ENCODE measurements at places on chromosomes 13 and 19. TPM values are rescaled to one million over a fixed set of nuclear protein-coding genes. Genes with fewer than 3 reads are reported as not detected.

The FAM124A gene
- 0.91 TPM for total RNA-seq

The MAST1 gene
- not detected for total RNA-seq

The EBI3 gene
- total RNA-seq: 0.64 TPM

The IGSF23 gene
- 0.30 TPM for total RNA-seq

The LIN7B gene
- 11.8 TPM for total RNA-seq

The CERS1 gene
- 6.4 TPM for total RNA-seq

The FBN3 gene
- total RNA-seq: 0.02 TPM

The CPB2 gene
- not detected for total RNA-seq

The WTIP gene
- 3.9 TPM for total RNA-seq

- no peaks in the 10 kb centered on the region for H3K4me1 ChIP-seq
- no peak overlapping the region for H3K4me3 ChIP-seq
- no peaks in the 10 kb centered on the region for H3K36me3 ChIP-seq
- DNase-seq: no peak
These were observed 15.2 kb downstream of the TNNT1 start for GRCh38 chr19:55133639-55134444.

- no peak overlapping the region for H3K27ac ChIP-seq
- no peak for DNase-seq
- no peaks in the 10 kb centered on the region for H3K27me3 ChIP-seq
- H3K4me3 ChIP-seq: no peak overlapping the region
- no peaks in the 10 kb centered on the region for H3K4me1 ChIP-seq
These were observed 955 bp downstream of the IL4I1 start for GRCh38 chr19:49895566-49896297.

DNA sequence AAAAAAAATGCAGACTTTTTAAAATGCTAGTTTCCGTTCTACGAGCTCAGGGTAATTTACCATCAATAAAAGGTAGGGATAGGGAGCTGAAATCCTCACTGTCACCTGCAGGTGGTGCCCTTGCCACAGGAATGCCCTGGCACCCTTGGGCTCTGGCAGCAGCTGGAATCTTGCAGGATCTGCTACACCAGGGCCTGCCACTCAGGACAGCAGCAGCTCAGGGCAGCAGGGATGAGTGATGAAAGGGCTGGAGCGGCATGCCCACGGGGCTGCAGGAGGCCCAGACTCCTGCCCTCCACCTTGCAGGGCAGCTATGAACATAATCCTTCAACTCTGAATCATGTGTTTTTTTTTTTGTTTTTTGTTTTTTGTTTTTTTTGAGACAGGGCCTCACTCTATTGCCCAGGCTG is 54.0 kb downstream of the GNG7 start:
- H3K4me3 ChIP-seq: no peak overlapping the region
- H3K27ac ChIP-seq: no peak overlapping the region
- no peaks in the 10 kb centered on the region for H3K36me3 ChIP-seq
- peak; percentile 78 for DNase-seq
- H3K4me1 ChIP-seq: no peaks in the 10 kb centered on the region

DNA sequence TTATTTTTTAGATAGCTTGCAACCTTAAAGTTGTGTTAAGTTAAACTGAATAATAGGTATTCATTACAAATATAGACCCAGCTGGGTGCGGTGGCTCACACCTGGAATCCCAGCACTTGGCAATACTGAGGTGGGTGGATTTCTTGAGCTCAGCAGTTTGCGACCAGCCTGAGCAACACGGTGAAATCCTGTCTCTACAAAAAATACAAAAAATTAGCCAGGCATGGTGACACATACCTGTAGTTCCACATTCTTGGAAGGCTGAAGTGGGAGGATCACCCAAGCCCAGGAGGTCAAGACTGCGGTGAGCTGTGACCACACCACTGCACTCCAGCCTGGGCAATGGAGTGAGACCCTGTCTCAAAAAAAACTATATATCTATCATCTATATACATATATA is 386.5 kb downstream of the PCDH17 start:
- no peak overlapping the region for H3K27ac ChIP-seq
- H3K27me3 ChIP-seq: no peaks in the 10 kb centered on the region
- H3K36me3 ChIP-seq: no peaks in the 10 kb centered on the region

GRCh38 chr13:111976474-111977178 is 90.3 kb upstream of the SOX1 start:
- DNase-seq: no peak
- no peaks in the 10 kb centered on the region for H3K4me1 ChIP-seq
- no peak overlapping the region for H3K4me3 ChIP-seq
- H3K27ac ChIP-seq: no peak overlapping the region

DNA sequence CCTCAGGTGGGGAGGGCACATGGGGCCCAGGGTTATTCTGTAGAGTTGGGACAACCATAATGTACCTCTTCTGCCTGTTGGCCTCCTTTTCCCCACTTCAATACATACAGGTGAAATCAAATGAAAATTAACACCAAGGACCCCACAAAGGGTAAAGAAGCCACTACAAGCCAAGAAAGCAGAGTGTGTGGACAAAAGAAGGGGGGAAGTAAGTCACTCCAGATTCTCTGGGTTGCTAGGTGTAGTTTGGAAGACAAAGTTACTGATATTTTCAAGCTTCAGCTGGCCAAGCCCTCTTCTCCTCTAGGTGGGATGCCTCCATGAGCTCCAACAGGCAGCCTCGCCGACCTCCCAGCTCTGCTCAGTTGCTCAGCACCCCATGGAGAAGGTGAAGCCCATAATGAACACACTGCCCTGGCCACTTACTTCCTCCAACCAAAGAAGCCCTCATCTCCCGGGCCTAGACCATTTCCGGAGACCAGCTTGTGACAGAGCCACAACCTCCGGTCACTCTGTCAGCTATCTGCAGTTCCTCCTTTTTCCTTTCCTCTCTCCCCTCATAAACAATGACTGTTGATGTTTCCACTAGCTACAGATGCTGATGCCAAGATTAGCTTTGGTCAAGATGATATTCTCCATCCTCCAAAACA is 66.8 kb upstream of the MED4 start:
- peak overlapping the region; percentile 64 for H3K27ac ChIP-seq
- H3K4me1 ChIP-seq: no peaks in the 10 kb centered on the region
- no peaks in the 10 kb centered on the region for H3K36me3 ChIP-seq
- no peak overlapping the region for H3K4me3 ChIP-seq

- no peaks in the 10 kb centered on the region for H3K4me1 ChIP-seq
- no peak overlapping the region for H3K4me3 ChIP-seq
These were observed 137.2 kb downstream of the MZT1 start for GRCh38 chr13:72590091-72590740.

DNA sequence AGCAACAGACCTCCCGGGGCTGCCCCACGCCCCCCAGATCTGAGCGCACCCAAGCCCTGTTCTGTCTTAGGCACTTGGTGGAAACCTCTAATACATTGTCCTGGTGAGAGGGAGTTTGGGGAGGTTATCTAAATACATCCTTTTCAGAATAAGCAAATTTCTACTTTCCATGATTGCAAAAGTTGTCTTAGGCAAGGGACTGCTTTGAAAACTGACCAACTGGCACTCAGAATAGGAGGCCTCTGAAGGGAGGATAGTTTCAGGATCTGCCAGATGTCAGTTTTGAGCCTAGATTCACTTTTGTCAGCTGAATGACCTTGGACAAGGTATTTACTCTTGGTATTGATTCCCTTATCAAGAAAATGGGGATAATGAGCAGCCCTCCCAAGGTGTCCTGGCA is 11.8 kb downstream of the SERP2 start:
- no peaks in the 10 kb centered on the region for H3K27me3 ChIP-seq
- no peak overlapping the region for H3K4me3 ChIP-seq
- DNase-seq: no peak
- H3K4me1 ChIP-seq: no peaks in the 10 kb centered on the region
- H3K36me3 ChIP-seq: no peaks in the 10 kb centered on the region
- H3K27ac ChIP-seq: no peak overlapping the region

DNA sequence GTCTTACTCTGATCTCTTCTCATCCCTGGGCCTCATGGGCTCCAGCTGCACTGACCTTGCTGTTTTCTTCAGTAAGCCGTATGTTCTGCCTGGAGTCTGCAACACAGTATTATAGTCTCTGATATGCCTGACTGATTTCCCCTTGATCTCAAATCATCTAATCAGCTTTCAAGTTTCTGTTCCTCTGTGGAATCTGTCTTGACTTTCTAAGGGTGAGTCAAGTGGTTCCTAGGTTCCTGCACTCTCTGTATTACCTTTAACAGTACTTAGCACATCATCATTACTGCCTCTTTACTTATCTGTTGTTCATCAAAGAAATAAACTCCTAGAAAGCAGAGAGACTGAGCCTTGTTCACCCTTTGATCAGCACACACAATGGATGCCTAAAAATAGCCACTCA is 350.7 kb downstream of the LMO7 start:
- no peak for DNase-seq
- H3K27ac ChIP-seq: no peak overlapping the region
- H3K27me3 ChIP-seq: no peaks in the 10 kb centered on the region
- no peaks in the 10 kb centered on the region for H3K36me3 ChIP-seq
- no peak overlapping the region for H3K4me3 ChIP-seq
- no peaks in the 10 kb centered on the region for H3K4me1 ChIP-seq

DNA sequence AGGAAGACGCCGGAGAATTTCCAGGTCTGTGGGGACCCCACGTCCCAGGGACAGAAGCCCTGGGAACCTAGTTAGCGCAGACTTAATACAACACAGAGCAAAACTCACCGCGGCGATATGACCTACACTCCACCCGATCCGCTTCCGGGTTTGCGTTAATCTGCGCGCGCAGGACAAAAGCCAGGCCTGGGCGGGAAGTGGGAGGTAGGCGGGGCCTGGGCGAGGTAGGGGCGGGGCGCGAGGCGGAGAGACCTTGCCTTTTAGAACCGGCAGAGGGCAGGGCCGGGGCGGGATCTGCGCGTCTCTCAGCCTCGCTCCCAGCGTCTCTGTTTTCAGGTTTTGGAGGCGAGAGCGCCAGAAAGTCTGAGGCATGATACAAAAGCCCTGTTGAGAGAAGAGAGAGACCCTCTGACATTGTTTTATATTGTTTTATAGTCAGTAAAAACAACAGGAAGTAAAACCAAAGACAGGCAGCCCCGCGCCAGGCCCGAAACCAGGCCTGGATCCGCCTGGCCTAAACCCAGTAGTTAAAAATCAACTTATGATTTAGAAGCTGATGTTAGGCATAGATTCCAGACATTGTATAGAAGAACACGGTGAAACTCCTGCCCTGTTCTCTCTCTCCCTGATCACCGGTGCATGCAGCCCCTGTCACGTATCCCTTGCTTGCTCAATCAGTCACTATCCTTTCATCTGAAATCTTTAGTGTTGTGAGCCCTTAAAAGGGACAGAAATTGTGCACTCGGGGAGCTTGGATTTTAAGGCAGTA is at the start of gene ZNF611:
Gene ZNF611 (minus strand): TSS at position 152 of the 769 bp plus-strand sequence. CDS start 19,150 bp downstream, outside the sequence.
- no peaks in the 10 kb centered on the region for H3K36me3 ChIP-seq
- no peaks in the 10 kb centered on the region for H3K27me3 ChIP-seq
- peak; percentile 98 for DNase-seq
- peak within 1 kb of the TSS; percentile 91 for H3K27ac ChIP-seq
- H3K4me3 ChIP-seq: peak within 1 kb of the TSS; percentile 84

GRCh38 chr13:80338781-80339562 is 2.0 kb downstream of the SPRY2 start:
- peak overlapping the region; percentile 99 for H3K27ac ChIP-seq
- peak overlapping the region; percentile 98 for H3K4me3 ChIP-seq
- H3K36me3 ChIP-seq: peaks cover 37% of the 10 kb centered on the region
- peaks cover 46% of the 10 kb centered on the region for H3K4me1 ChIP-seq

GRCh38 chr19:16263141-16263761 is 61.4 kb upstream of the KLF2 start:
- DNase-seq: no peak
- H3K27ac ChIP-seq: no peak overlapping the region
- H3K4me1 ChIP-seq: no peaks in the 10 kb centered on the region
- H3K27me3 ChIP-seq: no peaks in the 10 kb centered on the region
- H3K4me3 ChIP-seq: no peak overlapping the region

GRCh38 chr13:112160558-112160957 is 93.6 kb downstream of the SOX1 start:
- H3K27me3 ChIP-seq: peaks cover 5% of the 10 kb centered on the region
- DNase-seq: no peak
- H3K4me1 ChIP-seq: no peaks in the 10 kb centered on the region

GRCh38 chr13:112452380-112453206 is 76.4 kb downstream of the SPACA7 start:
- H3K4me3 ChIP-seq: no peak overlapping the region
- peak; percentile 28 for DNase-seq
- H3K27me3 ChIP-seq: no peaks in the 10 kb centered on the region
- no peaks in the 10 kb centered on the region for H3K36me3 ChIP-seq
- no peaks in the 10 kb centered on the region for H3K4me1 ChIP-seq

DNA sequence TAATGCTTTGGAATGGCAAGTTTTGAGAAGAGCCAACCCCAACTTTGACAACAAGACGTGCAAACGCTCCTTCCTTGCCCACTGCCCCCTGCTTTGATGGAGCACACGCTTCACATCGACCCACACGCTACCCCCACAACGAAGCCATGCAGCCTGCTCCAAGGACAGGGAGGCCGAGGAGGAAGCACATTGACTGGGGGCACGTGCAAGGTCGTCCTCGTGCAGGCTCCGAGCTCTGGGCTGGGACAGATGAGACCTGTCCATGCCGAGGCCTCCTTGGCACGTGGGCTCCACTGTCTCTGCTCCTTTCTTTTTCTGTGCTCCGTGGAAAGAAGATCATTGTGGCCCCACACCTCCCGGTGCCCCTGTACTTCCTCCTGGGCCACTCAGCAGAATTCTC is 309.0 kb downstream of the TEX29 start:
- DNase-seq: no peak
- no peaks in the 10 kb centered on the region for H3K36me3 ChIP-seq
- H3K4me1 ChIP-seq: no peaks in the 10 kb centered on the region
- peaks cover 10% of the 10 kb centered on the region for H3K27me3 ChIP-seq
- no peak overlapping the region for H3K4me3 ChIP-seq
- no peak overlapping the region for H3K27ac ChIP-seq

DNA sequence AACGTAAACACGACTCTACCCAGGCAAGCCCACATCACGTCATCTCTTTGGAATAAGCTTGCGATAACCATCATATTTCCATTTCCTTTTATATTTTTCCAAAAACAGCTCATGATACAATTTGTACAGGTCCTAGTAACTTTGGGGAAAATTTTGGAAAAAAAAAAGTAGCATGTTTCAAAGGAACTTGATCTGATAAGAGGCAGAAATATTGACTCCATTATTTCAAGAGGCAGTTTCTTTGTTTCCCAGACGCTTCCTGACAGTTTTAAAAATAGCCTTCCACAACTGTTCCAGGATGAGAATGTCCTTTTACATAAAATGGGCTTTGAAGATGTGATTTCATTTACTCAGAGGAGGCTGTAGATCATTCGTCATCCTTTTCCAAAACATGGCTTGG is 23.1 kb downstream of the KLF2 start:
- H3K27ac ChIP-seq: peak overlapping the region; percentile 61
- no peak for DNase-seq
- H3K36me3 ChIP-seq: no peaks in the 10 kb centered on the region

GRCh38 chr19:15045506-15045905 is 3.8 kb upstream of the CASP14 start:
- H3K4me1 ChIP-seq: no peaks in the 10 kb centered on the region
- H3K4me3 ChIP-seq: no peak overlapping the region
- no peaks in the 10 kb centered on the region for H3K36me3 ChIP-seq
- DNase-seq: no peak
- H3K27me3 ChIP-seq: no peaks in the 10 kb centered on the region

GRCh38 chr19:18292810-18293641 is 11.6 kb upstream of the JUND start:
- peaks cover 14% of the 10 kb centered on the region for H3K4me1 ChIP-seq
- peak overlapping the region; percentile 83 for H3K4me3 ChIP-seq
- peak overlapping the region; percentile 97 for H3K27ac ChIP-seq
- DNase-seq: peak; percentile 90
- H3K27me3 ChIP-seq: no peaks in the 10 kb centered on the region

Data from psoas muscle (tissue), 8 donors.